ENCODE measurements at places on chromosomes 1 and 21.
A peak's percentile ranks its signal among the peaks of the same experiment; 100 is the strongest.

DNA sequence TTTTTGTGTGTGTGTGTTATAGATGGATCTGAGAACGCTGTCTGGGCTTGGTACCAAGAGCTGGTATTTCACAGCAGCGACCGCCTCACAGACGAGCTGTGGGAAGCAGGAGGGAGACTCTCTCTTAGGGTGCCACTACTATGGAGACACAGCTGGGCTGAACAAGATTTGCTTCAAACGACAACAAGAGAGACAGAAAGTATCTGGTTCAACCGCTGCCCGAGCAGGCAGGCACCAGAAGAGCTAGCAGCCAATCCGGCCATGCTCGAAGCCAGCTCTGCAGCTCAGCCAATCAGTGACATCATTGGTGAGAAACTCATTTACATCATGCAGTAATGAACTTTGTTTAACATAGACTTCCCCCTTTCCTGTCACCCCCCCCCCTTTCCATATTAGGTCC, 341.3 kb downstream of the USP25 start:
- peak; percentile 12 for DNase-seq

GRCh38 chr1:236280438-236281197, 1.1 kb downstream of the ERO1B start:
- DNase-seq: no peak

- peak; percentile 39 for DNase-seq
Measured at GRCh38 chr1:63593303-63593885, at the start of gene PGM1. Gene PGM1, plus strand, starts transcription at chr1:63593411. Its CDS starts 78 bp downstream, at chr1:63593489.

DNA sequence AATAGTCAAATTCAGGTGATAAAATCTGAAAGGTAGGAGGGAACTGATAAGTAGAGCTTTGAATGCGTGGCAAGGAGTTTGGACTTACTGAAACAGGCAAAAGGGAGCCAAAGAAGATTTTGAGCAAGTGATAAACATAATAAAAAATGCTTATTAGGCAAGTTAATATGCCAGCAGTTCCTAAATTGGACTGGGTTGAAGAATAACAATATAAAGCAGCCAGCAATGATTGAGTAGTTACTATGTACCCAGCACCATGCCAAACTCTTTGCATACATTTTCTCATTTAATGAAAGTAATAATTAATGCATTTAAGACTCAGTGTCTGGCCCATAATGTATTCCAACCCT, 23.8 kb upstream of the AHCYL1 start:
- no peak for DNase-seq

- no peak for DNase-seq
Measured at GRCh38 chr21:38815060-38815405, 9.3 kb downstream of the ETS2 start.

DNA sequence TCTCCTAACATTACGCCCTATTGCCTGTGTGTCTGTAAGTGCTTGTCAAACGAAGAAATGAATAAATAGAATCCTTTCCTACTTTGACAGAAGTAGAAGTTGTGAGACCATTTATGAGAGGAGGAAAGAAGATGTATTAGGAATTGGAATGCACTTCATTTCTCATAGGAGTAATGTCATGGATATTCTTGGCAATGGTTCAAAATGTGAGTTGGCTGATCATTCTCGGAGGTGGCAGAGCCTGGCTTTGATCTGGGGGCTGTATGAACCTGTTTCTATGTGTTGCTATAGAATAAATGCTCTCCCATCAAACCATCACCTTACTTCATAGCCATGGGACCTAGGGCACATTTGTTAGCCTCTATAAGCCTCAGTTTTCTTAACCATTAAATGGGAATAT, 10.1 kb upstream of the SERBP1 start:
- DNase-seq: no peak

DNA sequence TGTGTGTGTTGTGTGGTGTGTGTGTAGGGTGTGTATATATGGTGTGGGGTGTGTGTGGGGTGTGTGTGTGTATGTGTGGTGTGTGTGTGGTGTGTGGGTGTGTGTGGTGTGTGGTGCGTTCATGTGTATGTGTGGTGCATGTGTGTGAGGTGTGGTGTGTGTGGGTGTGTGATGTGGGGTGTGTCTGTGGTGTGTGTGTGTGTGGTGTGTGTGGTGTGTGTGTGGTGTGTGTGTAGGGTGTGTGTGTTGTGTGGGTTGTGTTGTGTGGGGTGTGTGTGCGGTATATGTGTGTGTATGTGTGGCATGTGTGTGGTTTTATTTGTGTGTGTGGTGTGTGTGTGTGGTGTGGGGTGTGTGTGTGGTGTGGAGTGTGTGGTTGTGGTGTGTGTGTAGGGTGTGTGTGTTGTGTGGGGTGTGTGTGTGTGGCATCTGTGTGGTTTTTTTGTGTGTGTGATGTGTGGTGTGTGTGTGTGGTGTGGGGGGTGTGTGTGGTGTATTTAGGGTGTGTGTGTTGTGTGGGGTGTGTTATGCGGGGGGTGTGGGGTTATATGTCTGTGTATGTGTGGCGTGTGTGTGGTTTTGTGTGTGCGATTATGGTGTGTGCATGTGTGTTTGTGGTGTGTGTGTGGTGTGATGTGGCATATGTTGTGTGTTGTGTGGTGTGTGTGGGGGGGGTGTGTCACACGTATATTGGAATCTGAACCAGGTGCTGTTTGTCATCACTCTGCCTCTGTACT, 17.1 kb upstream of the ZBTB21 start:
- DNase-seq: no peak

DNA sequence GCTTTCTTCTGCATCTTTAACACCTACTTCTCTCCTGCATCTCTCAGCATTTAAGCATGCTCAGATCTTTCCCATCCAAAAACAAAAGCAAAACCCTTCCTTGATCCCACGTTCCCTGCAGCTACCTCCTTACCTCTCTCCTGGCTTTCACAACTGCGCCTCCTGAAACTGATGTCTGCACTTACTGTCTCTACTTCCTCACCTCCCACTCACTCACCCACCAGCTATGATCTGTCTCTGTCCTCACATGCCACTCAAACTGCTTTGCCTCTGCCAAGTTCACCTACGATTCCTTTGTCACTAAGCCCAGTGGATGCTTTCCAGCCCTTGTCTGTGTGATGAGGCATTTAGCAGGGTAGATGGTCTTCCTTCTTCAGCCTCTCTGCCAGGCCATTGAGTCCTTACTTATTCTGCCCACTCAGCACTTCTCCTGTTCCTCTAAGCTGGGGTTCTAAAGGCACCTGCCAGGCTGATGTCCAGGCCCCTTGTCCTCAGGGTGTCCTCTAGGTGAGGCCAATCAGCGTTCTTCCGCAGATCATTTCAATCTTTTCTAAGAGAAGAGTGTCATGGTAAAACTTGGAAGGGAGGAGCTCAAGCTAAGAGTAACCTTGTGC, 10.0 kb upstream of the GJB3 start:
- no peak for DNase-seq
